ENCODE measurements at places on chromosomes 11 and 22.

DNA sequence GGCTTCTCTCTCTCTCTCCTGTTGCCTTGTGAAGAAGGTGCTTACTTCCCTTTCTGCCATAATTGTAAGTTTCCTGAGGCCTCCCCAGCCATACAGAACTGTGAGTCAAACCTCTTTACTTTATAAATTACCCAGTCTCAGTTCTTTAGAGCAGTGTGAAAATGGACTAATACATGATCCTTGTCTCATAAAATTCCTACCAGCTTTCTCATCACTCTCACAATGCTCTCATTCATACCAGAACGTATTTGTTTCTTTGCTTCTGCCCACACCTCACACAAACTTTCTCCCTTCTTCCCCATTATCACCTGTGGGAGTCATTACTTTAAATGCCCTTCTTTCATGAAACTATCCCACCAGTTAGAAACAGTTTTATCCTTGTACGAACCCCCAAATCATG is 62.7 kb upstream of the ARHGAP42 start:
- DNase-seq = no peak

- no peak for DNase-seq
Observed at GRCh38 chr22:36149441-36149840, 11.1 kb downstream of the APOL3 start.

GRCh38 chr11:105862736-105863367 is 159.2 kb downstream of the MSANTD4 start:
- no peak for DNase-seq

DNA sequence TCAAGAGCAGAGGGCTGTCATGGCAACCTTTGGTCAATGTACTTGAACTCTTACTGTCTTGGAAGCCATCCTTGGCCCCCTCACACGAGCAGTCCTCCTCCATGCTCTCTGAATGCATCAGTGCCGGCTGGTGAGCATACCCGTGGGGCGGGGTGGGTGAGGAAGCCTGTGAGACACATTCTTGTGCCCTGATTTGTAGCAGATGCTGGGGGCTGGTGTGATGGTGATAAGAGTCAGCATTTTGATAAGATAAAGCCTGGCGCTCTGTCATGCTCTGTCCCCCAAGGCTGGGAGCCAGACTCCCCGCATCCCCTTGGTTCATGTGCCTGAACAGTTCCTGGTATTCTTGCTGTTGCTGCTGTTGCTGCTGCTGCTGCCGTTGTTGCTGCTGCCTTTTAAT is 20.5 kb upstream of the APOA1 start:
- no peak for DNase-seq

DNA sequence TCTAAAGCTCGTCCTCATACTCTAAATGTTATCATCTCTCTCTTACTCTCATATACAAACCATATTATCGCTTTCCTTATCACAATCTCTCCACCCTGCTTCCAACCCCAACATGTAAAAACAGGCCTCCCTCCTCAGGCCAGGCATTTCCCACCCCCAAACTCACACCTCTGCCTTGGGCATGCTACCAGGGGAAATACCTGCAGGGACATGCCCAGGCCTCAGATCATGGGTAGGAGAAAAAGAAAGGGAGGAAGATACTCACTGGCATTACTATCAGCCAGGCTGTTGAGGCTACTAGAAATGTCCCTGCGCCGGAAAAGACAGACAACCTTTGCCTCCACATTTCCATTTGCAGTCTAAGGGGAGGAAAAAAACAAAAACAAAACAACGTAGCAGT is 1.8 kb downstream of the MTA2 start:
- no peak for DNase-seq
